ENCODE measurements at places on chromosomes 1 and 21.

DNA sequence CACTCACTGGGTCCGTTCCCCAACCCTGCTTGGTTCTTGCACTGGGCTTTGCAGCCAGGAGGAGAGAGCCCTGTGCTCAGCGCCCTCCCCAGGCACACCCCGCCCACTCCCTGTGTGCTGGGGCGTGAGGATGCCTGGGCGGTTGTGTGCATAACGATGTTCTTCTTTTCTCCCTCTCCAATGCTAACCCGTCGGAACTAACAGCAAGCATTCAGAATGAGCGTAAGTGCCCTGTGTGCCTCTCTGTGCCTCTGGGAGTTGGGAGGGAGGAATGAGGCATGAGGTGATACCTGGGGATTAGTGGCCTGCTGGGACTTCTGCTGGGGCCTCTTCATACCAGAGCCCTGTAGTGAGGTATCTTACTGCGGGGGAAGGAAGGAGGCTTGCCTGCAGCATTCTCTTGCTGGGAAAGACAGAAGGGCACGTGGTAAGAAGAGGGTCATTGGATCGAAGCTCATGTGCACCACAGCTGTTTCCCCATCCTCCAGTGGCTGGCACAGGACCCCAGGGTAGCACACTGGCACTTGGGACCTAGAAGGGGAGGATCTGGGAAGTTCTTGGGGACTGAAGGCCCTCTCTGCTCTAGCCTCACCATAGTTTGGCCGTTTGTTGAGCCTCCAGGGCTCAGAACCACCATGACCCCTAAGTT lies 79.8 kb downstream of the NFASC start:
- DNase-seq = no peak

- no peak for DNase-seq
These were observed 74.0 kb downstream of the SYT6 start for GRCh38 chr1:114079596-114080190.

DNA sequence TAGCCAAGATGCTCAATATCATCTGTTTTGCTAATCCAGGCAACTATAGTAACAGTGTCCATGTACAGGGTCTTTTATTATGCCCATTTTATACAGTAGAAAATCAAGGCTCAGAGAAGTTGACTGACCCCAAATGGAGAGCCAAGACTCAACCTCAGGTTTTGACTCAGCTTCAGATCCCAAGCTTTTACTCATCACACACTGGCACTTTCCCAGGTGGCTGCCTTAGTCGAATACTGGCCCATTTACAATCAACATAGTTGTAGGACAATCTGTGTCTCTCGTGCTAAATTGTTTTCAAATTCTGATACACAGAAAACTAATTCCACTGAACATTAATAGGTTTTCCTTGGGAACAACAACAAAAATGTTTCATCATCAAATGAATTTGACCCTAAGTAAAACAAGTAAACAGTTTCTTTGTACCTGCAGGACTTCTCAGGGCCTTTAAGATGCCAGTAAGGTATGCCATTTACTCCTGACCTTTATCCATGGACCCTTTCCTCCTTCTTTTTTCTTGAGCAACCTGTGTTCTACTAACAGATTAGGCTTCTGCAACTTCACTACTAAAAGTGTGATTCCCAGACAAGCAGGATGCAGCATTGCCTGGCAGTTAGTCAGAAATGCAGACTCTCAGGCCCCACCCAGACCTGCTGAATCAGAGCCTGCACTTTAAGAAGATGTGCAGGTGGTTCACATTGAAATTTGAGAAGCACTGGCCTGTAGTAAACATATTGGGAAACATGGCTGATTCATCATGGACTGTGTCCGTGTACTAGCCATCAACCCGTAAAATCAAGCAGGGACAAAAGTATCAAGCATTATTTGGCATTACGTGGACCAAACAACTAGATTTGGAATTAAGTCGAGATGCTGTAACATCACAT lies 128.8 kb downstream of the RRAGC start:
- no peak for DNase-seq

GRCh38 chr1:181038399-181038873 lies 4.7 kb downstream of the MR1 start:
- DNase-seq = peak; percentile 41

DNA sequence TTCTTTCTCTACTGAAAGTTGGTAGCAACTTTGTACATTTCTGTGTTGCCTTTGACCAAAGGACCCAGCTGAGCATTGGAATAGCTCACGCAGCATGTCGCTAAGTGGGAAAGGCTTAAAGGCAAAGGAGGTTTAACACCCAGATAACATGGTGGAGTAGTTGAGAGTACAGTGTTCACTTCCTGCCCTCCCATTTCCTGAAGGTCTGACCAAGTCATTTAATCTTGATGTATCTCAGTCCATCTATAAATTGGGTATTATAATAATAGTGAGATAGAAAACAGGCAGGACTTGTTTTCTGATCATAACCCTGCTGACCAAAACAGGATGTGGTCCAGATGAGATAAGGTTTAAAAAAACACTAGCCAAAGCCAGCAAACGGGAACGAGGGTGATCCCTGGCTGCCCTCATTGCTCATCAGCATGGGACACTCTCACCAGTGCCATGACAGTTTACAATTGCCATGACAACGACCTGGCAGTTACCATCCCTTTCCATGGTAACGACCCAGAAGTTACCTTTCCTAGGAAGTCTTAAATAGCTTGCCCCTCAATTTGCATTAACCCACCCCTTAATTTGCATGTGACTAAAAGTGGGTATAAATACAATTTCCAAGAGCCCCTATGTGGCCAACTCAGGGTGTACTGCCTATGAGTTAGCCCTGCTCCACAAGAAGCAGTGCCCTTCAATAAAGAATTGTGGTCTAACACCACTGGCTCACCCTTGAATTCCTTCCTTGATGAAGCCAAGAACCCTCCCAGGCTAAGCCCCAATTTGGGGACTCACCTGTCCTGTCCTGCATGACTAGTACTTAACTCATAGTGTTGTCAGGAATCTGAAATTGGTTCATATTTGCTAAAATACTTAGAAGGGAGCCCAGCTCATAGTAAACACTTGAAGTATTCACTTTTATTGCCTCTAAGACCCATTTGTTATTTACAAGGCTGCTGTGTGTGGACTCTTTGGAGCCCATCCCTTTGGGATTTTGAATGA lies 28.4 kb upstream of the FHAD1 start:
- no peak for DNase-seq

DNA sequence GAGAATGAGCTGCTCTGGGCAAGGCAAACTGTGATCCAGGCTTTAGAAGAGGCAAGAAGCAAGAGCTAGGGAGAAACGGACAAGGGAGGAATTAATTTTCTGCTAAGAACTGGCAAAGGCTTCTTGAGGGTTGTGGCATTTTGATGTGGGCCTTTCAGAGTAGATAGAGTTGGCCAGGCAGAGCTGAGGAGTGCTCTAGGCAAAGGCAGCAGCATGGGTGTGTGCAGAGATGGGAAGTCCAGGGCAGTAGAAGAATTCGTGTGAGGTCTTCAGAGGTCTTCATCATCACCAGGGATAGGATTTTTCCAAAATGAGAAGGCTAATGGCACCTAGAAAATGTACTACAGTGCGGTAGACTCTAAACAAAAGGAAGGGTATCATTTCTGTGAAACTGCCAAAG lies 237.8 kb downstream of the LTN1 start:
- DNase-seq = no peak

- DNase-seq = no peak
These were observed 184.5 kb downstream of the DHRS3 start for GRCh38 chr1:12433323-12434053.

DNA sequence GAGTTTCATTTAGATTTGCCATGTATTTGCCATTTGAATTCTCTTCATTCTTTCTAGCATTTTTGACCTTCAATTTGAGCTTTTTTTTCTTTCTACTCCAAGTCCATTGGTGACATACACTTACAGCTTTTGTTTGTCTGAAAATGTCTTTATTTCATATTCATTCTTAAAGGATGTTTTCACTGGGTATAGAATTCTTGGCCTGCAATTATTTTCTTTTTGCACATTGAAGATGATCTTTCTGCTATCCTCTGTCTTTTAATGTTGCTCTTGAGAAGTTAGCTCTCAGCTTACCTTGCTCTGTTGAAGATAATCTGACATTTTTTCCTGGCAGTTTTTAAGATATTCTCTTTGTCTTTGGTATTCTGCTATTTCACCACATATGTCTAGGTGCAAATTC lies 16.6 kb upstream of the TINAGL1 start:
- DNase-seq = no peak

GRCh38 chr1:177106614-177107365 lies 57.7 kb downstream of the ASTN1 start:
- no peak for DNase-seq

DNA sequence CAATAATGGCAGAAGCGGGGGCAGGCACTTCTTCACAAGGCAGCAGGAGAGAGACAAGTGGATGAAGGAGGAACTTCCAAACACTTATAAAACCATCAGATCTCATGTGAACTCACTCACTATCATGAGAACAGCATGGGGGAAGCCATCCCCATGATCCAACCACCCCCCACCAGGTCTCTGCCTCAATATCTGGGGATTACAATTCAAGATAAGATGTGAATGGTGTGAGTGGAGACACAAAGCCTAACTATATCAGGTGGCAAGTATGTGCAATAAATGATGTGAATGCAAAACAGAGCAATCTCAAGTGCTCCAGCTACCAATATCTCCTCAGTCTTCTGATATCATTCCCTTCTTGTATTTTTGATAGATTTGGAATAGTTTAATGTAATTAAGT lies 12.4 kb downstream of the CFHR2 start:
- no peak for DNase-seq

- no peak for DNase-seq
These were observed 716.9 kb downstream of the ADGRL2 start for GRCh38 chr1:82517586-82517985.

DNA sequence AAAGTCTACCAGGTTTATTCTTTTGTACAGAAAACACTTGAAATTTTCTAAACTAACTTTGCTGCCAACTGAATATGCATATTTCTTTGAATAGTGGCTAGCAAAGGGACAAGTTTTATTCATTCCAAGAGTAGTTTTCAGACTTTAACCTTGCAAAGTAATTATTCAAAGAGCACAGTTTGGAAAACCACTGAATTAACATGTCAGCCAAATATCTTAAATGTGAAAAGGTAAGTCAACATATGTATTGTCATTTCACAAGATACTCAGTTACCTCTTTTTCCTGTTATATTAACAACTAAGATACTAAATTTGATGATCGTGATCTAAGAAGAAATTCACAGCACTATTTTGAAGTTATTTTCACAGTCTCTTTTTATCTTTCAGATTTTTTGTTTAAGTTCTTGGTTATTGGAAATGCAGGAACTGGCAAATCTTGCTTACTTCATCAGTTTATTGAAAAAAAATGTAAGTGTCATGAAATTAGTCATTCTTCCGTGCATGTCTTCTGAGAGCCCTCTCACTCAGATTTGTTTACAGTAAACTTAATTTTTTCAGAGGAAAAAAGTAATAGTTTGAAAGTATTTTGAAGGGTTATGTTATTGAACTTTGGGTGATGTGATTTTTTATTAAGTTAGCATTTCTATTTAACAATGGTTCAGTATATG lies 15.3 kb downstream of the RAB4A start:
- DNase-seq = no peak

DNA sequence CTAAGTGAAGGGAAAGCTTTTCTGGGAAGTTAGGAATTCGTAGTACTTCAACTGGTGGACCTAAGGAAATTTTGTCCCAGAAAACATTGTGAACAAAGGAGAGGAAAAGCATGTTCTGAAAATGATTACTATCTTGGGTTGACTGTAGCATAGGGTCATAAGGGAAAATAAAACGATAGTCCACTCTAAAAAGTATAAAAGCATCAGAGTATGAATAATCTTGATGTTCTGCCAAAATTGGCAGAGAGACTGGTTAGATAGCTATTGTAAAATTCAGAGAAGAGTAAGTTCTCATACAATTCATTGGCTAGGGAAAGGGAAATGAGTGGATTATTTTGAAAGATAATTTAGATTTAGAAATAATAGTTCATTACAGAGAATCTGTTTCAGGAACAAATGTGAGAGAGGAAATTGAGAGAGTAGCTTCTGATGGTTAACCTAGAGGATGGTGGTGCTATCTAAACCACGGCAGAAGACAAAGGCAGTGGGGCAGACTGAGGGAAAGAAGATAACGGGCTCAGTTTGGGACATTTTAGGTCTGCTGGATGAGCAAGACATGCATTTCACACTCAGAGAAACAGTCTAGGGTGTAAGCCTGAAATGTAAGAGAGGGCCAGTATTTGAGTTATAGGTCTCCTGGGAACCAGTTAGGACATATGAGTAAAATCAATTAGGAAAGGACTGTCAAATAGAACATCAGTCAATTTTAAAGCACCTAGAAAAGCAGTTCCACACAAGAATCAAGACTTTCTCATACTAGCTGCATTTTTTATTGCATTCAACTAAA lies 799.3 kb upstream of the CXADR start:
- DNase-seq = no peak

- DNase-seq = no peak
These were observed 46.8 kb downstream of the MACO1 start for GRCh38 chr1:25477448-25478034.

- DNase-seq = no peak
These were observed 496.4 kb downstream of the NPHP4 start for GRCh38 chr1:5495596-5496410.

DNA sequence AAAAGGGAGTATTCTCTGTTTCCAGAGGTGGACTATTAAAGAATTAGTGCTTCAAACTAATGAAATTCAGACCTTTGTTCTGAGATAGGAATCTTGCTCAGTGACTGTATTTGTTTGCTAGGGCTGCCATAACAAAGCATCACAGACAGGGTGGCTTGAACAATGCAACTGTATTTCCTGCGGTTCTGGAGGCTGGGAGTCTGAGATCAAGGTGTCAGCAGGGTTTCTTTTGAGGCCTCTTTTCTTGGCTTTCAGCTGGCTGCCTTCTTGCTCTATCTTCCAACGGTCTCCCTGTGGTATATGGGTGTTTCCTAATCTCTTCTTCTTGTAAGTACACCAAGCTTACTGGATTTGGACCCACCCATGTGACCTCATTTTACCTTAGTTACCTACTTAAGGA lies 264.6 kb upstream of the PROX1 start:
- DNase-seq = no peak

- no peak for DNase-seq
These were observed 21.5 kb upstream of the SLC44A5 start for GRCh38 chr1:75632350-75632949.

- no peak for DNase-seq
These were observed 173.2 kb downstream of the SIPA1L2 start for GRCh38 chr1:232456714-232457113.

DNA sequence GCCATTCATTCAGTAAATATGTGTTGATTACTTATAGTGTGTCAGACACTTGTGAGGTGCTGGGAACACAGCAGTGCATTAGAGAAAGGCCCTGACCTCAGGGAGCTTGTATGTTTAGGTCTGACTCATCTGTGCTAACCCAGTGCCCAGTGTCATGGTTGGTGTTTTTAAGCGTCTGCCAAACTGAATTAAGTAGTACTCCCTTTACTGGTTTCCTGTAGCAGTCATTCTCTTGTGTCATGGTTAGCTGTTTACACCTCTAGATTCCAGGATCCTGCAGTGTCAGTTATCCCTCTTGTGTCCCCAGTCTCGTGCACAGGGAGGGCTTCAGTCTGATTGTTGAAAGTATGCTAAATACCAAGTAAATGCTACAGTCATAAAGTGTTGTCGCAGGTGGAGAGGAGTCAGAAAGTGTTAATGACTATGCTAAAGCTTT lies 14.2 kb downstream of the UCK2 start:
- no peak for DNase-seq

Measured in effector CD8-positive, alpha-beta T cell (primary cell).